NCI-H446 treated with DMSO at 0.1 percent for 48 hours (cell line): ENCODE measurements at places on chromosomes 1 and 21.
A peak's percentile ranks its signal among the peaks of the same experiment; 100 is the strongest.

DNA sequence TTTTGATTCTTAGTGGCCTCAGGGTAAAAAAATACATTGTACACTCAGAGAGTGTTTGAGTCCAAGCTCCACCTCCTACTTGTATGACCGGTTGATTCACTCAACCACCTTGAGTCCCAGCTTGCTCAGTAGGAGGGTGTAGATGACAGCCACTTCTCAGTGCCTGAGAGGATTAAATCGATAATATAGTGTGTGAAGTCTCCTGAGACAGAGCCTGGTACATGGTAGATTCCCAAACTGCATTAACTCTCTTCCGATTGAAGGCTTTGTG is 38.4 kb downstream of the NCMAP start:
- DNase-seq, result no peak

GRCh38 chr1:17273096-17273495 is 24.2 kb downstream of the PADI3 start:
- no peak for DNase-seq

DNA sequence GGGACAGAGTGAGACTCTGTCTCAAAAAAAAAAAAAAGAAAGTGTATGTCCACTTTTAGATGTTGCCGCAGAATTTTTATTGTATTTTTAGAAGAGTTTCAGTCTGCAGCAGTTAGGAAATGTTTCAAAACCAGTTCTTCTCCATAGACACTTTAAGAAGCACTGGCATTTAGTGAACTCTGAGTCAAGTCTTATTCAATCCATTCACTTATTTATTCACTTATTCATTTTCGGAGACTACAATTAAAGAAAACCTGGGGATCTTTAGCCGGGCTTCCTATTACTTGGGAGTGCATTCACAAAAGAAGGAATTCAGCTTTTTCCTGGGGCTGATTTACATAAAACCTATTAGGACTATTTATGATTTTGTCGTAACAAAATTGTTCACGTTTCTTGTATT is 12.3 kb downstream of the RCAN3 start:
- DNase-seq, result no peak

GRCh38 chr1:208834381-208835096 is 590.4 kb upstream of the PLXNA2 start:
- DNase-seq, result peak; percentile 21

GRCh38 chr1:94244816-94245215 is 7.4 kb upstream of the ARHGAP29 start:
- no peak for DNase-seq

DNA sequence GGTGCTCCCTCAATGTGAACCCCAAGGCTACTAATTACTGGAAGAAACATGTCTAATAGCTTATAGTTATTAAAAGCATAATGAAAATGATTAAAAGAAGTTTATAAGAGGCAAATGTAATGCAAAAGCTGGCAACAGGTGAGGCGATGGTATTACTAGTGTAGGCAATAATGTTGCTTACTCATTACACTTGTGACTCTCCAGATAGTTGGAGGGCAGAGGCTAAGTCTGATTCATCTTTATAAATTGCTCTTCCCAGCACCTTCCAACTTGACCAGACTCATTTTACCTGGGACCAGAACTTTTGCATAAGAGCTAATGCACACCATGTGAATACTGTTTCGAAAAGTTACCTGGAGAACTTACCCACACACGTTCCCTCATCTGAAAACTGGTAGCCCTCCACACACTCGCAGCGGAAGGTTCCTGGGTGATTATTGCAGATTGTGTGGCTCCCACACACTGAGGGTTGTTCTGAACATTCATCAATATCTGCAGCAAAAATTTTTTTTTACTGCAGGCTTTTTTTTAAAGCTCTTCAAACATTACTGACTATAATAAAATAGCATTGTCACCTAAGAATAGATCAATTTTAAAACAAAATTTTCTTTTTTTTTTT is 48.0 kb downstream of the NID1 start:
- DNase-seq, result no peak

GRCh38 chr1:216721062-216721461 is 2.2 kb downstream of the ESRRG start:
- DNase-seq, result no peak

DNA sequence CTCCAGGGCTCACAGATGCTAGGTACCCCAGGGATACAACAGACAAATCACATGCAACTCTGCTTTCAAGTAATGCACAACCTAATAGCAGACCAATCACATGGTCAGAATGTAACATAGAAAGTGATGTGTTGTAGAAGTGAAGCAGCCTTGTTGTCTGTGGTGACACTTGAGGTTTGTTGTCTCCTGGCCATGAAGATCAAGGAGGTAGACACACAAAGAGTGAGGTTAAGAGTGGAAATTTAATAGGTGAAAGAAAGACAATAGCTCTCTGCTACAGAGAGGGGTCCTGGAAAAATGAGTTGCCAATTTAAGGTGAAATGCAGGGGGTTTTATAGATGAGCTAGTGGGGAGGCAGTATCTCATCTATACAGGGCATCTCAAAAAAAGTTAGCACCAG is 2.5 kb upstream of the TMEM9 start:
- DNase-seq, result no peak

DNA sequence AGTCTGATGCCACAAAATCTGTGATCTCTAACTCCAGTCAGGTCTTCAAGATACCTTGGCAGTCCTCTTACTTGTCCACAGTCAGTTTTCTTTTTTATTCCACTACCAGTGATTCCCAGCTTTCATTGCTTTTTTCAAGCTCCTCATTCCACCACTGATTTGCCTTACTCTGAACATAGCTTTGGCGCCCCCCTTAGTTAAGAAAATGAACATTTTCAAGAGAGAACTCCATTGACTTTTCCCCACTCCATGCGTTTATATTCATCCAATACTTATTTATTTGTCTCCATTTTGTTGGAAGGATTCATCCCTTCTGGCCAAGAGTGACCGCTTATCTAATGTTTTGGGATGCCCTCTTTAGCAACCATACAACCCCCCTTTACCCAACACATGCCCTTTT is 33.9 kb upstream of the IPO9 start:
- DNase-seq, result peak; percentile 14

GRCh38 chr1:30149226-30149625 is 574.2 kb downstream of the MATN1 start:
- no peak for DNase-seq

DNA sequence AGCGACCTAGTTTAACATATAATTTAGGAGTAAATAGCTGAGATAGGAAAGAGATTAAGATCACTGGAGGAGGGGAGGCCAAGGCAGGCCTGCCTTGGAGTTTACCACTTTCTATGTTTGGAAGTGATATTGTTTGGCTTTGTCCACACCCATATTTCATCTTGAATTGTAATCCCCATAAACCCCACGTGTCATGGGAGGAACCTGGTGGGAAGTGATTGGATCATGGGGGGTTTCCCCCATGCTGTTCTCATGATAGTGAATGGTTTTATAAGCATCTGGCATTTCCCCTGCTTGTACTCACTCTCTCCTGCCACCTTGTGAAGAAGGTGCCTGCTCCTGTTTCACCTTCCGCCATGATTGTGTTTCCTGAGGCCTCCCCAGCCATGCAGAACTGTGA is 58.3 kb upstream of the ARTN start:
- no peak for DNase-seq

DNA sequence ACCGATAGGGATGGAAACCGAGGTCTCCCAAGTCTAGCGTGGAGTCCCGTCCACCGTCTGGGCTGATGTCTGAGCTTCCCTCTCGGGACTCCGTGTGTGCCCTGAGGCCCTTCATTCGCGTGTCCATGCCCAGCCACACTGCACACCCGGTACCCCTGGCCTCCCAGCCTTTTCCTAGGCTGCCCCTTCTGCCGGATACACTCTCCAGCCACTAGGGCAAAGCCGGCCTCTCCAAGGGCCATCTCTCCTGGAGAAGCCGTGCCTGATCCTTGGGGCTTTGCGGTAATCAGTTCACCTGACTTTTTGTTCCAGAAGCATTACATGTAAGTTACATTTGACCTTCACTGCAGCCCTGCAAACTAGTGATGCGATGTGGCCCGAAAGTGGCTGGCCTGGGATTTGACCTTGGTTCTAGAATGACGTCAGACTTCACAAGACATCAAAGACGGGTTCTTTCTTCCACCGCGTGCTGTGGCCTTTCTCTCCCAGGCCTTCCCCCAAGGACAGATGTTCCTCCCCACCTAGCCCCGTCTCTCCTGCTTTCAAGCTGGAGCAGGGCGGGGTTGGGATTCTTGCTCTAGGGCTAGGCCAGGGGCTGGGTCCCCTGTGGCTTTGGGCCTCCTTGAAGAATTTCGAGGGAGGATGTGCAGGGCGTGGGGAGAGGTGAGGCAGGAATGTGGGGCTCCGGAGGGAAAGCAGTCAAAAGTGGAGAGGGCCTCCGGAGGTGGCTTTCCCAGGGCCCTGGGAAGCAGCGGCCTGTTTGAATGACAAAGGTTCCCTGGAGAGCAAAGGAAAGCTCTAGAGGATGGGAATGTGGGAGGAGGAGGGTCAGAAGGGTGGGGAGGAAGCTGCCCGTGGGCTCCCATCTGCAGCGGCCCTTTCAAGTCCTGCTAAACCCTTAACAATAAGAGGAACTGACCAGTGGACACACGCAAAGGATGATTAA is 49.7 kb upstream of the SLC2A1 start:
- DNase-seq, result no peak

- no peak for DNase-seq
Measured at GRCh38 chr1:111541721-111542120, 38.3 kb upstream of the ADORA3 start.

DNA sequence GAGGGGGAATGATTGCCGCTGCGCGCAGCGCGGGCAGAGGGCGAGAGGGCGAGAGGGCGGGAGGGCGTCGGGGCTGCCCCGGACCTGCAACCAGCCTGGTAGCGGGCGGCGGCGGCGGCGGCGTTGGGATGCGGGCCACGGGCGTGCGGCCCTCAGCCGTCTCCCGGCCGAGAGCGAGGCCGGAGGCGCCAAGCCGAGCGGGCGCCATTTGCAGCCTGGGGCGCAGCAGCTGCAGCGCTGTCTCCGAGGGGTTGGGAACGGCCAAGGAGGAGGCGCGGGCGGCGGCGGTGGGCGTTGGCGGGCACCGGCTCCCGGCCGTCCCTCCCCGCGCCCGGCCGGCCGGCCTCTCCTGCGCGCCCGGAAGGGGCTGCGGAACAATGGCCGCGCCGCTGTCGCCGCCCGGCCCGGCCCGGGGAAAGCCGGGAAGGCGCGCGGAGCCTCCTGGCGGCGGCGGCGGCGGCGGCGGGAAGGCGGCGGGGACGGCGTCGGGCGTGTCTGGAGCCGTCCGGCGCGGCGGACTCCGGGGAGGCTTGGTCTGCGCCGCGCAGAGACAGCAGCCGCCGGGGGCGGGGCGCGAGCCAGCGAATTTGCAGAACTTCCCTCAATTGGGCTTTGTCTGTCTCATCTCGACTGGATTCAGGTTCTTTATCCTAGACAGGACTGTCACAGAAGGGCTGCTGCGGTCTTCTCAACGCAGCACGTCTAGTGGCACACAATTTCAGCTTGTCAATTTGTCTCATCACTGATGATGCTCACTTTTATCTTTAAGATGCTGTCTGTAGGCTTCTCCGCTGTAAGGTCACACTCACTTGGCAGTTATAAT is 35.7 kb downstream of the ZBTB8B start:
- peak; percentile 34 for DNase-seq

DNA sequence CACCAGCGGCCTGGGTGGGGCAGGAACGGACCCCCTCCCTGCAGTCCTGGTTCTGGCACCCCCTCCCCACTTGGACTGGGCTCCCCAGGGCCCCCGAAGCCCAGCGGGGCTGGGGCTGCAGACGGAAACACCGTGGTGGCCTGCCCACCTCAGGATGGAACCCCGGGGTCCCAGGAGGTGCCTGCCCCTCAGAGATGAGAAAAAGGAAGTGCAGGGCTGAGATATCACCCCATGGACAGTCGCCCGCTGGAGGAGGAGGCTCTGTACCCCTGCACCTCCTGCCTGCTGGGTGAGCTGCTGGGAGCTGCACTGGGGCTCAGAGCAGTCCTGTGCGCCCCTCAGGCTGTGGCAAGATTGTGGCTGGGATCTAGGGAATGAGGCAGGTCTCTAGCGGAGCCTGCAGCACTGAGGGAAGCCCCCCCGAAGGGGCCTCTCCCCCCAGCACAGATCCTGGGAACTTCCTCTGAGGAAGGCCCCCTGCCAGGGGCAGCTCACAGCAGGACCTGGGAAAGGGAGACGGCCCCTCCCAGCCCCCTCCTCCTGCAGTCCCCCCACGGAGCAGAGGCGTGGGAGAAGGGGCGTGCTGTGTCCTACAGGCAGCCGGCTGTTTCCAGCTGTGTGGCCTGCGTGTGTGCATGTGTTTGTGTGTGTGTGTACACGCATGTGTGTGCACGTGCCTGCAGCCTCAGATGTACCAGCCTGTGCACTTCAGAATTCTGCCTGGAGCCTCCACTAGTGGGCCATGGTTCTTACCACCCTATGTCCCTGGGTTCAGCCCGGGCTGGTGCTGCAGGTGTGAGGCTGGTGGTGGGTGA is 6.9 kb downstream of the AGRN start:
- DNase-seq, result no peak

- DNase-seq, result no peak
Measured at GRCh38 chr1:3928586-3928985, 28.5 kb upstream of the C1orf174 start.

GRCh38 chr1:167135281-167135840 is 41.5 kb downstream of the STYXL2 start:
- DNase-seq, result peak; percentile 4

DNA sequence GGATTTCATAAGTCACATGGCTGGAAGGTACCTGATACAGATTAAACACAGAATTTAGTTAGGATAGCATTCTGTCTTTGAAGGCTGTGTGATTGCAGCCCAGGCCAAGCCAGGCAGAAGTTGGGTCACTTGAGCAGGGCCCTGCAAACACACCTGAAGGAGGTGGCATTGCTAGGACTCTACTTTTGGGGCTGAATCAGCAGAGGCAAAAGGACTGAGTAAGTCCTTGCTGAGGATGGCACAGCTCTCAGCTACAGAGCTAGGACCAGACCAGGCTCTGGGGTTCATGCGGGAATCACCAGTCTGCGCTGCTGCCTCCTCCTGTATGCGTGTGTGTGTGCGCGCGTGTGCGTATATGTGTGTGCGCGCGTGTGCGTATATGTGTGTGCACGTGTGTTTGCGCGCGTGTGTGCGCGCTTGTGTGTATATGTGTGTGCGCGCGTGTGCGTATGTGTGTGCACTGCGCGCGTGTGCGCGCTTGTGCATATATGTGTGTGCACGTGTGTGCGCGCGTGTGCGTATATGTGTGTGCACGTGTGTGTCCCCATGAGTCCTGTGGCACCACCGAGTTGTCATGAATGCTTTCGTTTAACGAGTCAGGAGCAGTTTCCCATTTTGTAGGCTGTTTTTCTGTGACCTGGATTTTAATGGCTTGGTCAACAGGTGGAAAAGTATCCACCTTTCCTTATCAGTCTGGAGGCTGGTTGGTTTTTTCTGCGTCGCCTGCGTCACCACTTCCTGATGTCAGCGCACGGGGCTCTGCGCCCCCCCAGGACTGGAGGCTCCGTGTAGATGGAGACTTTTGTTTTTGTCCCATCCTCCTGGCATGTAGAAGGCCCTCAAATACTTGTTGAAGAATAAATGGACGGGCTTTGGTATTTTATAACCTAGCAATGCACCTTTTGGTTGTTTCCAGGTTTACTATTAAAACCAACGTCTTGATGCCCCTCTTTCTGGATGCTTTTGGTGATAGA is 34.7 kb downstream of the ADARB1 start:
- DNase-seq, result no peak

- no peak for DNase-seq
Measured at GRCh38 chr21:34650861-34651431, 17.8 kb upstream of the CLIC6 start.

GRCh38 chr1:153087652-153088051 is 6.7 kb downstream of the SPRR2E start:
- DNase-seq, result no peak

GRCh38 chr1:48469616-48470480 is 2.2 kb downstream of the SPATA6 start:
- no peak for DNase-seq
